ENCODE measurements at places on chromosomes 13 and 19.

- DNase-seq, result peak; percentile 10
Observed at GRCh38 chr13:108342369-108343289, 73.1 kb downstream of the TNFSF13B start.

DNA sequence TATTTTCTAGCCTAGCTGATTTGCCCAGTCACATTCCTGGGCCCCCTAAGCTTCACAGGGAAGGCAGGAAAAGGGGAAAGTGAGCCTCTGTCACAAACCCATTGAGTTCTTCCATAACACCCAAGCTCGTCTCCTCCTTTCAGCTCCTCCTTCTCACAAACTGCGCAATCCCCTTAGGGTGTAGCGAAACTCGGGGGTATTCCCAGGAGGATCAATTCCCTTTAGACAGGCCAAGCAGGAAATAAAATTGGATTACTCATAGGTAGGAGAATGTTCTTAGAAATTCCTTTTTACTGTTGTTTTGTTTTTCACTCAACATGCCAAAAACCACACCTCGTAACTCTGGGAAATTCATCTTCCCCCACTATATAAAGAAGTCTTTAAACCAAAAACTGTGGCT, 139.3 kb downstream of the IRS2 start:
- no peak for DNase-seq

DNA sequence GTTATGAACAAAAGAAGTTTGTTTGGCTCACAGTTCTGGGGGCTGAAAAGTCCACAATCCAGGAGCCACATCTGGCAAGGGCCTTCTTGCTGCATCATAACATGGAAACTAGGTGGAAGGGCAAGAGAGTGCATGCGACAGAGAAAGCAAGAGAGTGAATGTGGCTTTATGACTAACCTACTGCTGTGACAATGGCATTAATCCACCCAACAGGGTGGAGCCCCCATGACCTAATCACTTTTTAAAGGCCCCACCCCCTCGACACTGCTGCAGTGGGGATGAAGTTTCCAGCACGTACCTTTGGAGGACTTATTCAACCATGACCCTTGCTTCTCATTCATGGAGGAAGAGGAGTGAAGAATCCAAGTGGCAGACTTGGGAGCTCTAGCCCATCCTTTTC, 30.0 kb upstream of the RFXAP start:
- DNase-seq, result no peak

GRCh38 chr19:17902701-17903100, 30.1 kb upstream of the CCDC124 start:
- peak; percentile 42 for DNase-seq

GRCh38 chr19:57816652-57817051, 1.9 kb upstream of the ZNF552 start:
- DNase-seq, result no peak
